ENCODE measurements at places on chromosomes 4 and X.

GRCh38 chr4:173001571-173001970 lies 167.0 kb upstream of the GALNT7 start:
- no peak for DNase-seq

GRCh38 chr4:17546222-17546621 lies 30.8 kb upstream of the LAP3 start:
- DNase-seq: no peak

DNA sequence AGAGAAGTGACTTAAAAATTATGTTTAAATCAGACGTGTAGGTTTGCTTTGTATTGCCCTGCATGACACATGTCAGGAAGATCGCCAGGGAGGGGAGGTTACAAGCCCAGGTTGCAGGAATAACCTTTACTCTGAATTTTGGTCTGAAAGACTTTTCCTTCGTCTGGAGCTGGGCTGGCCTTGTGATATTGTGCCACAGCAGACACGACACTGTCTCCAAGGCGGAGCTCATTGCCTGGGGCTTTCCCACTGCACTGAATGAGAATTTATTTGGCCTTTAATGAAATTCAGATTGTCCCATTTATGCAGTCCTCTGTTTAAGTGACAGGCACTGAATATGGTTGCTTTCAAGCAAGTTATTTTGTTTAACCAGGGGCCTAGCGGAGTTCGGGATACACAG lies 45.1 kb downstream of the RHOH start:
- DNase-seq: no peak

GRCh38 chr4:189443341-189443740 lies 497.3 kb upstream of the FRG1 start:
- no peak for DNase-seq

DNA sequence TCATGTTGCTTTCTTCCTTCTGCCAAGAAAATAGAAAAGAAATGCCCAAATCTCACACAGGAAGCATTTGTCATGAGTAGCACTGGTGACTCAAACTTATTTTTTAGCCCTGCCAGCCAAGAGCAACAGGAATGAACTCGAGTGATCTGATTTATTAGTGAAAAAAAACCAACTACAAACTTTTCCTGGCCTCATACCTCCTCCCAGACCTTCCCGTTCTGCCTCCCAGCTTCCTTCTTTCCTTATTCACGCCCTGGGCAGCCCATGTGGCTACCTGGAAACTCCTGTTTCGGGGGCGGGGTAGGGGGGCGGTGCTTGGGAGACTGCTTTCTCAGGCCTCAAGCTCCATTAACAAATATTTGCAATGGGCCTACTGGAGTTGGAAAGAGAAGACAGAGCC lies 178.5 kb downstream of the NHS start:
- DNase-seq: no peak

GRCh38 chr4:150280081-150280895 lies 202.0 kb downstream of the DCLK2 start:
- DNase-seq: no peak

GRCh38 chrX:97835969-97836368 lies 952.3 kb downstream of the RPA4 start:
- DNase-seq: no peak

- no peak for DNase-seq
Measured at GRCh38 chrX:148871422-148872160, 371.2 kb downstream of the AFF2 start.

DNA sequence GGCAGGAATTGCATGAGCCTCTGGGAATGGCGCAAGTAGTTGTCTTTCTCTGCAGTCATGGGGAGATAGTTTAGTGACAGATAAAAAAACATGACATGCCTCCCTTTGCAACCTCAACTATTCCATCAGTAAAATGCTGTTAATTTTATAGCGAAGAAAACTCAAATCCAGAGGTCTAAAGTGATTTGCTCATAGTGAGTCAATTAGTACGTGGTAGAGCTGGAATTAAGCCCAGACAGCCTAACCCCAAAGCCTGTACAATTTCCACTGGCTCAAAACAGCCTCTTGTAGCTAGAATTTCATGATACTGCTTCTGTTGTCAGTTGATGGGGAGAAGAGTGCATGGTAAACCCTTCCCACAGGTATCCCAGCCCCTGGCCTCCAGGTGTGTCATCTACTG lies 81.3 kb upstream of the TRPC5 start:
- no peak for DNase-seq

DNA sequence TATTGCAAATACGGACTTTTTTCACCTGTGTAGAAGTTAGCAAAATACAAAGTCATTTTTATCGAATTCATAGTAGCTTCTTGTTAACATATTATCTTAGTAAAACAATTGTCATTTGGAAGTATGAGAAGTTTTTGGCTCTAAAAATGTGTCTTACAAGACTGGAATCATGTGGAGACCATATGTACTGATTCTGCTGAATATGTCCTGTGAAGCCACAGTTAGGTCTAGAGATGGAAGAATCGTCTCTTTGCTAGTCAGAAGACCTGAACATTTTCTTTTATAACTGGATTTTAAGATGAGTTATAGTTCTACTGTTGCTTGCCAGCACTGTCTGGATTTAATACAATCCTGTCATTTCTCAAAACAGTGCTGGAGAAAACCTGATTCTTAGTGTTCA lies 29.0 kb downstream of the TMEM165 start:
- no peak for DNase-seq

All from activated CD4-positive, alpha-beta T cell treated with anti-CD3 and anti-CD28 coated beads for 1 hour (primary cell).